ENCODE measurements at places on chromosomes 1 and 21.

GRCh38 chr1:222697826-222698225 lies 14.5 kb downstream of the AIDA start:
- no peak for DNase-seq

DNA sequence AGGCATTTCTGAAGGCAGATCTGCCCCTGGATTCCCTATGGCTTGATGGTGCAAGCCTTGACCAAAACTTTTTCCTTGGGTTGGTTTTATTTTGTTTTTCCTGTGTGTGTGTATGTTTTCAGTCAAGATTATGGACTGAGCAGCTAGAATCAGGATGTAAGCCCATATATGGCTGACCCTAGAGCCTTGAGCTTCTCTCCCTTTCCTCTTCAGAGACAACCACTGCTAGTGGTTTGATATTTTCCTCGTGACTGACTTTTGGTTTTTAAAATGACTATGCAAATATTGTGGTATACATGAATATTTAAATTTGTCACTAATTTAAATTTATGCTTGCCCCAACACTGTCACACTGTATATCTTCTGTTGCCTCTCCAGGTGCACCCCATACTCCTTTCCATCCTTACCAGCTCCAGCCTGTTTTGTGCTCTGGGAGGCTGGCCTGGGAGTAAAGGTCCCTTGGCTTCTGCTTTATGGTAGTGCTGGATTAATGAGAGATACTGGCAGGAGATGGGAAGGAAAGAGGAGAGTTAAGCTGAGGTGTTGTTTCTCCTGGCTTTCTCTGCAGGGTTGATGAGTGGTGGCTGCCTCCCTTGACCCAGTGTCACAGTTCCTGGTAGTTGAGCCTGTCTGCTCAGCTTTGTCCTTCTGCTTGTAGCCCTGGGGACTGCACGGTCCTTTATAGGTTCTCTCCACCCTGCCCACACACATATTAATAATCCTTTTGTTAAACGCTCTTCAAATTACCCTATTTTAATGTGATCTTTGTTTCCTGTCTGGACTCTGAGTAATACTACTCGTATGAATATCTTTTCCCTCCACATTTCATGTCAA lies 44.4 kb downstream of the RWDD3 start:
- DNase-seq, result no peak

- DNase-seq, result no peak
These were observed 40.2 kb downstream of the EDN2 start for GRCh38 chr1:41444246-41444645.

DNA sequence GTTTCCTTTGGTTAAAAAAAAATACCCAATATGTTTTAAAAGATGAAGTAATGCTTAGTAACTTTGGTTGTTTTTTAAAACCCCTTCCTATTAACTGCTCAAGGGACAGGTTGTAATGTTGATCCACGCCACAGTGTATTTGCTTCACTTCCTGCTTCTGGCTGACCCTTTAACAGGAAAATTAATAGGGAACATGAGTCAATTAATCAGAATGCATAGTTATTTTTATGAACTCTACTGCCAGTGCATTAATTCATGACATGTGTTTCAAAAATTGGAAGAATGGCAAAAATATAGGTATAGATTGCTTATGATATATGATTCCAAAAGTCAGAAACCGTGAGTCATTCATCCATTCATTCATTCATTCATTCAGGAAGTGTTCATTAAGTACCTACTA lies 204.8 kb downstream of the SETD4 start:
- DNase-seq, result peak; percentile 2

GRCh38 chr1:70017770-70018169 lies 187.6 kb downstream of the LRRC40 start:
- DNase-seq, result peak; percentile 64

GRCh38 chr1:234725177-234726132 lies 115.5 kb upstream of the IRF2BP2 start:
- DNase-seq, result peak; percentile 20

GRCh38 chr1:40270152-40270834 lies 12.3 kb downstream of the ZMPSTE24 start:
- DNase-seq, result peak; percentile 37

DNA sequence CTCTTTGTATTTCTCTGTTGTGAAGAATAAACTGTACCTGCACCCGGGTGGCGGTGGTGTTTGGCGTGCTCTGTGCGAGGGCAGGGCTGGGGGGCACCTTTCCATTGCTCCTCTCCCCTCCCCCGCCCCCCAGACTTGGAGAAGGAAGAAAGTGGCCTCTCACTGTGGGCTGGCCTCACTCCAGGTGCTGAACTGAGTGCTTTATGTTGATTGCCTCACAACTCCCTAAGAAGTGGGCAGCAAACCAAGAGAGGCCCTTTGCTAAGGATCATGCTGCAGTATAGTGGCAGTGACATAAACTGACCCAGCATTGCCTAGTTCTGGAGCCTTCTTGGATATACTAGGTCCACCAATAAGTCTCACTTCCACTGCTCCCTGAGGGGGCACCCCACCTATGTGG lies 20.2 kb downstream of the A3GALT2 start:
- no peak for DNase-seq

DNA sequence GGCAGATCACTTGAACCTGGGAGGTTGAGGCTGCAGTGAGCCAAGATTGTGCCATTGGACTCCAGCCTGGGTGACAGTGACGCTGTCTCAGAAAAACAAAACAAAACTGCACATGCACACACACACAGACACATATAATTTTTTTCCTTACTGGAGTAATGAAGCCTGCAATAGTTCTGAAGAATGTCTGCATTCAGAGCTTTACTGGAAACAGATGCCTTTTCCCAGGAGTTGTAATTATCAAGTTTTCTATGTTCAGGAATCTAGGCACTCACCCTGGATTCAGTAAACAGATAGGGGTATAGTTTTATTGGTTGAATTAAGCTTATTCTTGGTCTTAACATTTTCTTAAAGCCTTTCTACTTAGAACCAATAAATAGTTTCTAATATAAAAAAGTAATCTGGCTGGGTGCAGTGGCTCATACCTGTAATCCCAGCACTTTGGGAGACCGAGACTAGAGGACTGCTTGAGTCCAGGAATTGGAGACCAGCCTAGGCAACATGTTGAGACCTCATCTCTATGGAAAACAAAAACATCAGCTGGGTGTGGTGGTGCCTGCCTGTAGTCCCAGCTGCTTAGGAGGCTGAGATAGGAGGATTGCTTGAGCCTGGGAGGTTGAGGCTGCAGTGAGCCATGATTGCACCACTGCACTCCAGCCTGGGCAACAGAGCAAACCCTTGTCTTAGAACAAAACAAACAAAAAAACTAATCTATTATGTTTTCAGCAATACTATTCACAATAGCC lies 15.8 kb downstream of the SPEN start:
- DNase-seq, result no peak

- DNase-seq, result peak; percentile 23
These were observed 866 bp upstream of the WNT2B start for GRCh38 chr1:112507921-112508277.

DNA sequence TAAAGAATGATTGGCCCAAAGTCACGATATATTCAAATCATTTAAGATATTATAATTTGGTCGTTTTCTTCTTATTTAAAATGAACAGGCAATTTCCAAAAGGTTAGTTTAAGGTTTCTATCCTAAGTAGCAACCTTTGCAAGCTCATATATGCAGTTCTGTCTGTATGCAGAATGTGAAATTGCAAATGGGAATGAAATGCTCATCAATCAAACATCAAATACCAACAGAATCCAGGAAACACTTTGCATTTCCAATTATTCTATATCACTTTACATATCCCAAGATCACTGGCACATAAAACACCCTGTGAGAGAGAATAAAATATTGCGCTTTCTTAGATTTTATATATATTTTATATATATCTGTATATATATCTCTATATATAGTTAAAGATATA lies 237.3 kb downstream of the NRIP1 start:
- DNase-seq, result no peak

DNA sequence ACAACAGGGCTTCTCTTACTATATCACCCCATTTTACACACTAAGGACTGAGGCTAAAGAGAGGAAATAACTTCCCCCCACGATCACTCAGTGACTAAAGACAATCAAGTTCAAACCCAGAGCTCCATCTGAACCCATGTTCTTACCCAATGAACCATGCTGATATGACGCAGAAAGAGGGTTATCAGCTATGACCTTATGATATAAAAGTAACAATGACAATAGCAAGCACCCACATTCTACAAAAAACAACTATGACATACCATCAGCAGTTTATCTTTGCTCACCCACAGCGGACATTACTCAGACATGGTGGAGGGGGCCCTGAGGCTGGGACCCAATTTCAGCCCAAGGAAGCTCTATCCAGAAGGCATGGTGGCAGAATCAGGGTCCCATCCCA lies 75.7 kb downstream of the PTPN14 start:
- DNase-seq, result no peak

DNA sequence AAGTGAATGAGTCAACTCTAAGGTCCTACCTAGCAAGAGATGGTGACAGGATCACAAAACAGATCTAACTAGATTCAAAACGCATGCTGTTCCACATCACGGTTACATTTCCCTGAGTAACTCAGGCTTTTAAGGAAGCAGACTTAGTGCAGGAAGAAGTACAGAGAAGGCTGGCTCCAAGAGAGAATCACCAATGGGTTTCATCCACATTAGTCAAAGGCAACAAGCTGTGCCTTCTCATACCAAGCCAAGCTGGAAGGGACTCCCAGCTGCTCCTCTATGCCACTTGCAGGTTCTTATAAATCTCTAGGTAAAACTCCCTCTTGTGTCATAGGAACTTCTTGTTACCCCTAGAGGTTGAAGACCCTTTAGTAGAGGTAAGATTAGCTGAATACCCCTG lies 109.0 kb downstream of the KCNH1 start:
- DNase-seq, result no peak

GRCh38 chr1:181987334-181987895 lies 74.1 kb downstream of the ZNF648 start:
- no peak for DNase-seq

DNA sequence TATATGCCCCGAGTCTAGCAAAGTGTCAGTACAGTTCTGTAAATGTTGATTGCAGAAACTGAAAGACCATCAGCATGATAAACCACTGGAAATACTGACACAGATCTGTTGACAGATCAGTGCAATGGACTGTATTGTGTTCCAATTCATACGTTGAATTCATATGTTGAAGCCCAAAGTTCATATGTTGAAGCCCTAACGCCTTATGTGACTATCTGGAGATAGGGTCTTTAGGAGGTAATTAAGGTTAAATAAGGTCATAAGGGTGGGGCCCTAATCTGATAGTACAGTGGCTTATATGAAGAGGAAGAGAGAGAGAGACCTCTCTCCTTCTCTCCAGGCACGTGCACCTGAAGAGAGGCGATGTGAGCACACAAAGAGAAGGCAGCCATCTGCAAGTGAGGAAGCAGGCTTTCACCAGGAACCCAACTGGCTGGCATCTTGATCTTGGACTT lies 144.7 kb downstream of the MRPL39 start:
- DNase-seq, result no peak

GRCh38 chr1:117708323-117709248 lies 102.7 kb downstream of the TENT5C start:
- DNase-seq, result no peak

GRCh38 chr1:42419126-42419821 lies 36.5 kb downstream of the ZMYND12 start:
- no peak for DNase-seq

DNA sequence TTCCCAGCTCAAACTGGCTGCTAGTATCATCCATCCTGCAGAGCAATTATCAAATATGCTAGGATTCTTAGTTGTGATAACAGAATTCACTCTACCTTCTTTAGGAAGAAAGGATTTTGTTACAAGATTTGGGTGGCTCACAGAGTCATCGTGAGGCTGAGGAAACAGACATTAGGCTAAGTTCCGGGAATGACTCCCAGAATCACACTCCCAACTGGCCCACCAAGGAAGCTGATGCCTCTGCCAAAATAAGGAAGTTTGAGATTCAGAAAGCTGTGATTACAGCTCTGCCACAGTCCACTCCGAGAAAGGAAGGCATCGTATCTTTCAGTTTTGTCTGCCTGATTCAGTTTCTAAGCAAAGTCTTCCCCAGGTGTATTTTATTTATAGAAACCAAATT lies 50.6 kb upstream of the LYPLAL1 start:
- no peak for DNase-seq

DNA sequence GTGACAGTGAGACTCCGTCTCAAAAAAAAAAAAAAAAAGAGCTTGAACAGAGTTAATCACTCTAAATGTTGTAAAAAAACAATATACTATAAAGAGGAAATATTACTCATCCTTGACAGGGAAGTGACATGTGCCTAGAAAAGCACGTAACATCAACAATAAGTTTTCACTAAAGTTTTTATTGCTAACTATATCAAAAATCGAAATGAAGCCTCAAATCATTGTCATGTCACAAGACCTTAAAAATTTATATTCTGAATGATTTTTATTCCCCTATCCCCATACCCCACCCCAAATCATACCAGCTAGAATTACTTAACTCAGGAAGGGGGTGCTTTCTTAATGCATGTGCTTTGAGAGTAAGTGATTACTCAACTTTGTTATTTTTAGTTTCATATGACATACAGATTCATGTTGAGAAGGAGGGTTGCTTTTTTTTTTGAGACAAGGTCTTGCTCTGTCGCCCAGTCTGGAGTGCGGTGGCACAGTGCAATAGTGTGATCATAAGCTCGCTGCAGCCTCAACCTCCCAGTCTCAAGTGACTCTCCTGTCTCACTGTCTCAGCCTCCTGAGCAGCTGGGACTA lies 53.6 kb upstream of the MUTYH start:
- peak; percentile 37 for DNase-seq

GRCh38 chr1:61975638-61976037 lies 219.0 kb upstream of the L1TD1 start:
- DNase-seq, result no peak

DNA sequence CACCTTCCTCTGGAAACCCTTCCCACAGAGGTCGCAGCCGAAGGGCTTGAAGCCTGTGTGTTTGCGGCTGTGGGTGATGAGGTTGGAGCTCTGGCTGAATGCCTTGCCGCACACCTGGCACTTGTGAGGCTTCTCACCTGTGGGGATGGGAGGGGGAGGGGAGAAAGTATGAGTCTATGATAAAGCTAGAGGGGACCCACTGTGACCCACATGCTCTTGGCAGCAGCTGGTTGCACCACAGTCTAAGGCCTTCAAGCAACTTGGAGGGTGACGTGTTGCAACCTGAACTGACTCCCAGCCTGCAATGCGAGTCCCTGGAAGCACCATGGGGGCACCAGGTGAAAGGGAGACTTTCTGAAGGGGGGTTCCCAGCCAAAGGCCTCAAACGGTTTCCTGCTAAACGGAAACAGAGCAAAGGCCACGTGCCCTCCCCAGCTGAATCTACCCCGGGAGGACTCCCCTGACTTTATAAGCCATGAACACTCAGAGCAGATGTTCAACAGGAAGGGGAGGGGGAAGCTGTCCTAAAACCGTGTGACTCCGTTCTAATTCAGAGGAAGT lies 10.6 kb downstream of the GFI1 start:
- no peak for DNase-seq

GRCh38 chr1:104671684-104672353 lies 922.1 kb downstream of the AMY1C start:
- no peak for DNase-seq

GRCh38 chr1:29824511-29825273 lies 588.4 kb downstream of the PTPRU start:
- no peak for DNase-seq

DNA sequence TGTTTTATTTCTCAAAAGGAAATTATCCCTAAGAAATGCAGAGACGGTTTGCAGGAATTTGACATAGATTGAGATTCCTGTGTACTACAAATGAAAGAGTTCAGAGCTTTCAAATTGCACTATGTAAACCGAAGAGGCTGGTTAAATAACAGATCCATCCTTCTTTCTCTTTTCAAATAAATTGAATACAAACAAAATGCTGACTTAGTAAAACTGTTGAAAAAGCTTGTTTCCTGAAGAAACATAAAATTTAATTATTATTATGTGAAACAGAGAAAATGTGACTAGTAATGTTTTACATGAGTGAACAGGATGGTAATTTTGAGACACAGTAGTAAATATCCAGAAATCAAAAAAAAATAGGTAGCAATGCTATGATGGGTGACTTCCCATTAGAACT lies 441.2 kb downstream of the LRRIQ3 start:
- DNase-seq, result no peak

Measured in ELR (cell line).